ENCODE measurements at places on chromosomes 4 and X.

- no peak for DNase-seq
Measured at GRCh38 chrX:18887825-18888212, 96.1 kb downstream of the PHKA2 start.

GRCh38 chr4:1246111-1246881, 2.6 kb downstream of the CTBP1 start:
- DNase-seq, result no peak

- DNase-seq, result no peak
Measured at GRCh38 chr4:103786014-103786413, 66.2 kb upstream of the TACR3 start.

GRCh38 chr4:89397441-89397840, 89.8 kb upstream of the GPRIN3 start:
- DNase-seq, result no peak

DNA sequence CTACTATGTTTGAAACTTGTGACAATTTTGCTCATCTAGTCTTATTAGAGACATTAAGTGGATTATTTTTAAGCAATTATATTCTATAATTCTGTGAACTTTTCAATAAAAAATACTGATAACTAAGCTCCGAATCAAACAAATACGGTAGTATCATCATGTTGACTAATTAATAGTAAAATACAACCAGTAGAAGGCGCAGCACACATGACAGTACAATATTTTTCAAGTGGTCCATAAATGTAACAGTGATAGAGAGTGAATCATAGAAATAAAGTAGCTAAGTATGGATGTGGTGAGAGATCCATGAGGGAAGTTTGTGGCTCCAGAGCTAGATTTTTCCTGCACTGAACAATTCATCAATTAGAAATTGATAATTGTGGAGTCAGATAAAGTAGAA, 666.2 kb downstream of the KCTD8 start:
- DNase-seq, result no peak
